ENCODE measurements at places on chromosomes 7 and 10.

DNA sequence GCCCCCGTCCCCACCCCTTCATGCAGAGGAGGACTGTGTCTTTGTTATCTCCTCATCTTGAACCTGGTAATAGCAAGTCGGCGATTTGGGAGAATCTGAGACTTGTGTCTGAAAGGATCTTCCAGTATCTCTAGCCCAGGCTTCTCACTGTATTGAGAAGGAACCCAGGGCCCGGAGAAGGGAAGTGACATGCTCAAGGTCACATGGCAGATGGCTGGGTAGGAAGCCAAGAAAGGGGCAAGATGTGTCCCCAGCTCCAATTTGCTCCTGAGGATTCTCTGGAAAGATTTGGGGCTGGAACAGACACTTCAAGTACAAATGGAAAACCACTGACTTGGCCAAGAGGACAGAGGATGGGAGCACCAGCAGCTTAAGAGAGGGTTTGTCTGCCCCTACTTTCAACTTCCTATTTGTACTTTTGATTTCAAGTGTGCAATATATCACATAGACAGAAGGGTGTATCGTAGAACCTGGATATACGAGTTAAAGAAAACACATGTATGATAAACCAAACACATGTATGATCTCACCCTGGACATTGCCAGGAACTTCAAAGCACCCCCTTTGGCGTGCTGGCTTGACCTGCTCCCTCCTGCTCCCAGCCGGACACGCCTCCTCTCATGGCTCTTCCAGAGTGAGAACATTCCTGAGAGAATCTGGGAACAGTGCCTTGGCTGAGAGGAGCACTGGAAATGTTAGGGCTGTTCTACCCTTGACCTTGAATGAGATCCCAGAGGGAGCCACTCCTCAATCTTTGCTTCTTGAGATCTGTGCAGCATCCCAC, 79.7 kb downstream of the CDH23 start:
- no peak for DNase-seq

- no peak for DNase-seq
Measured at GRCh38 chr10:31030800-31031199, 865 bp downstream of the ZNF438 start.

GRCh38 chr7:26153241-26153822, 1.3 kb downstream of the NFE2L3 start:
- DNase-seq, result no peak

GRCh38 chr10:94005050-94005449, 11.3 kb downstream of the PLCE1 start:
- DNase-seq, result no peak

DNA sequence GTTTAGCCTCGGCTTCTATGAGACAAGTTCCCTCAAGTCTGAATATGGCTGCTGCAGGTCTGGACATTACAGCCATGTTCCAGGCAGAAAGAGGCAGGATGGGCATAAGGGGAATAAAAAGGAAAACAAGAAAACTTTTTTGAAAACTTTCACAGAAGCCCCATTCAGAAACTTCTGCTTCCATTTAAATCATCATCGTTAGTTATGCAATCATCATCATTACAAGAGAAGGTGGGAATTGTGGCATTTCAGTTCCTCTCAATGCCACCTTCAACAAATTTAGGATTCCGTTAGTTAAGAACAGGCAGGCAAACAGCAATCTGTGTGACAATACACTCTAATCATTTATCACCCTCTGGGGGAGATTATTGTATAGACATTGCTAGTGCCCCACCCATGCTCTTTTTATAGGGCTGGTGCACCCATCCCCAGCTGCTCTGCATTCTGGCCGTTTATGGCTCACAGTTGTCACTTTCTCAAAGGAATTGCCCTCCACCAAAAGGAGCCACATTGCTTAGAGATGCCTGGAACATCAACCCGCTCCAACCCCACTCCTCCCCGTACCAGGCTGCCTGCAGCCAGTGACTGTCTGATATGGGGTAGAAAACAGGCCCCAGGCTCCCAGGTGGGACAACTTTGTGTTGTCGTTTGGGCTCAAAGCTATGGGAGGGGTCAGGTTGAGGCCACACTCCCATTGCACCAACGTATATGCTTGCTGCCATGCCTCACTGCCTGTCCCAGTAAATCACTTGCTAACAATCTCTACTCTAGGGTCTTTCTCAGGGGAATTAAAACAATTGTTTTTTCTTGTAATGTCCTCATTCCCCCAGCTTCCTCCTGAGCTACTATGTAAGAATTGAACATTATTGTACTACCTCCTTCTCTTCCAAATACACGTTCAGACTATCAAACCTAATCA, 24.2 kb downstream of the ITGB8 start:
- no peak for DNase-seq

DNA sequence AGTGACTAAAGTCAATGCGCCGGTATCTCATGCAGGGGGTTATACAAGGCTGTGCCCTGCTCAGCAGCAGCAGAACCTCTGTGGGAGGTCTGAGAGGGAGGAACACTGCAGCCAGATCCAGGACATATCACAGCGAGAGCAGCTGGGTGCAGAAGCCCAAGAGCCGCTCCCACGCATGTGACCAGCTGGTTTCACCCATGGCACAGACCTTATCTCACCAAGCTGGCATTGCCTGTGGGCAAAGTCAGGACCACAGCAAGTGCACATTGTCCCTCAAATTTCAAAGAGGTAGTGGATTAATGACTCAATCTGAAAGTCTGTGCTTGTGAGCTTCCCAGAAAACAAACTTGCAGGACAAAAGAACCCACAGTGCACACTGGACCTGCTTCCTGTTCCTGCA, 31.6 kb upstream of the AKR1C1 start:
- DNase-seq, result no peak
